Activated CD4-positive, alpha-beta T cell treated with anti-CD3 and anti-CD28 coated beads for 48 hours (primary cell): ENCODE measurements at places on chromosomes 5 and 9.

DNA sequence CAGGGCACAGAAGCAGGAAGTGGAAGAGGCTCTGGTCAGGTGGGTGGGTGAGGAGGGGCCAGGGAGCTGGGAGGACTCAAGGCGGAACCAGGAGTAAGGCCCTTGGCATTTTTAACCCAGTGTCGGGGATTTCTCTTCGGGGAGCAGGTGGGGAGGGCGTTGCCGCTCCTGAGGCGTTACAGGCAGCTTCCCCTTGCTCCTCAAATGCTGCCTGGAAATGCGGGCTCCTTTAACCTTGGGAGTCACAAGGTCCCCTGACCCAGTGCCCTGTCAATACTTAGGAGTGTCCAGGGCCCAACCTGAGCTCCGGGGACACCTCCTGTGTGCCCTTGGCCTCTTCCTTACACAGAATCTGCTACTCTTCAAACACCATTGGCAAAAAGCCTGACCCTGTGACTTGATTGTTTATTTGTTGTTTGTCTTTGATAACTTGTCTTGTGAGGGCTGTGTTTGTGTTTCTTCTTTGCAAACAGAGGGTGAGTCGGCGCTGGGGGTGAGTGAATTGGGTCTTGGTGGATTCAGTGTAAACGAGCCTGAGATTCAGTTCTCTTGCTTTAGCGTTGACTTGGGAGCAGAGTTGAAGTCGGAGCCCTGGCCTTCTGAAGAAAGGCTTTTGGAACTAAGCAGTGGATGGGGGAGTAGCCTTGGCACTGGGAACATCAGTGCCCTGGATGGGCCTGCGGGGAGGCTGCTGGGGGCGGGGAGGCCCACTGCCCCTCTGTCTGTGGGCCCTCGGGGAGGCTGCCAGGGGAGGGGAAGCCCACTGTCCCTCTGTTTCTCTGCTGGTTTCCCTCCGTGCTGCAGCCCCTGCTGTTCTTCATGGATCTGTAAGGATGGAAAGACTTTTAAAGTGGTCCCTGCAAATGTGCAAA, 300.7 kb upstream of the IRX4 start:
- no peak for DNase-seq

GRCh38 chr9:121663591-121663990, 12.2 kb downstream of the DAB2IP start:
- DNase-seq, result no peak

GRCh38 chr5:86968301-86968753, 299.4 kb upstream of the RASA1 start:
- no peak for DNase-seq

DNA sequence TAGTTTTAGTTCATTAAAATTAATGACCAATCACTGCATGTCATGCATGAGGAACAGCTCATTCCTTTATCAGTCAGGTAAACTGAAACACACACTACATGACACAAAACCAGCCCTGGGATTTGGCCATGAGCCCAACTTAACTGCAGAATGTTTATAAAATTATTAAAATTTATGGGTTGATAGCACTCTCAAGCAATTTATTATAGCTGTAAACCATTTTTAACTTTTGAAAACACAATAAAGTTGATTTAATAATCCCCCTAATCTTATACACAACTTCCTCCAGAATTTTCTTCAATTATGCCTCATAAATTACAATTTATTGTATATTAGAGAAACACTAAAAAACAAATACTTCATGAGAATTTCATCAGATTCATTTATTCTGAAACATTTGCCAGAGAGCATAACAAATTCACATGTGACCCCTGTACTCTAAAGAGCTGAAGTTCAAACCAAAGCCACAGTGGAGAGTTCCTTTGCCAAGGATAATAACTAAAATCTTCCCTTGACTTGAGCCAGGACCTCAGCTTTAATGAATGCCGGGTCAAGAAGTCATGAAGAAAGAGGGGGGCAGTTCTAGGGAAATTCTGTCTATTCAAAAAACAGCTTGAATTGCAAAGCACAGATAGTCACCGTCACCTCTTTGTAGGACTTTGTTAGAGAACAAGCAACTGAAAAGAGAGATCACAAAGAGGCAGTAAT, 763.7 kb upstream of the GRAMD2B start:
- no peak for DNase-seq

GRCh38 chr5:1004461-1005248, 3.9 kb upstream of the NKD2 start:
- DNase-seq, result peak; percentile 48

DNA sequence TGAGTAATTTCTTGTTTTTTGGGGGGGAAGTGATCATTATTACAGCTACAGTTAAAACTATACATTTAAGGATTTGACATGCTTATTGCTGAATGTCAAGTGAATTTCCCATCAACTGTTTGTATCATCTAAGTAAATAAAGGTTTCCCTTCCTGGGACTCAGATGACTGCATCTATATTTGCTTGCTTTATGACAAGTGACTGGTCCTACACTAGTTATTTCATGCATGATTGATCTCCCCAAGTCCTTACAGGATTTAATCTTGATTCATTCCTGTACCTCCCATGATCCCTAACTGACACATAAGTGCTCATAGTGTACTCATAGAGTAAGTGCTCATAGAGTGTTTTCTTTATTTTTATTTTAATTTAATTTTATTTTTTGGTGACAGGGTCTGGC, 2.8 kb downstream of the TXNDC8 start:
- DNase-seq, result no peak

GRCh38 chr5:107580889-107581820, 89.6 kb downstream of the EFNA5 start:
- DNase-seq, result no peak

GRCh38 chr5:163727028-163727427, 221.6 kb downstream of the MAT2B start:
- no peak for DNase-seq

- DNase-seq, result no peak
Measured at GRCh38 chr5:78003919-78004318, 227.8 kb upstream of the TBCA start.
